ENCODE measurements at places on chromosomes 2 and 18.

- no peak for DNase-seq
Observed at GRCh38 chr2:24860631-24861030, 59.4 kb downstream of the ADCY3 start.

- DNase-seq, result no peak
Observed at GRCh38 chr2:152432765-152433164, 97.8 kb downstream of the FMNL2 start.

DNA sequence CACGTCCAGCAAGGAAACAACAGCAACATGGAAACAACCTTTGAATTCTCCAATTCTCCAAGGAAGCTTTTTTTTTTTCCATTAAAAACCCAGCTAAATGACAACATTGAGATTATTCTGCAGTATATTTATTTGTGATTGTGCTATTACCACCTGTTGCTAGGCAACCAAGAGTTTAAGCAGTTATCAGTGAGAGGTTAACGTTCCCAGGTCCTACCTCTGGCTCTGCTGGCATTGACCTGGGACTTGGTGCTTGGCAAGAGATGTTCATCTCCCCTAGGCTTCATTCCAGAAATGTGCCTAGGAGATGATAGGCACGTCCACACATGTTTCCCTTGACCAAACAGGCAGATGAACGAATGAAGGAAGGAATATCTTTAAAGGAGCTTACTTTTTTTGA, 157.0 kb downstream of the TDRD15 start:
- no peak for DNase-seq

DNA sequence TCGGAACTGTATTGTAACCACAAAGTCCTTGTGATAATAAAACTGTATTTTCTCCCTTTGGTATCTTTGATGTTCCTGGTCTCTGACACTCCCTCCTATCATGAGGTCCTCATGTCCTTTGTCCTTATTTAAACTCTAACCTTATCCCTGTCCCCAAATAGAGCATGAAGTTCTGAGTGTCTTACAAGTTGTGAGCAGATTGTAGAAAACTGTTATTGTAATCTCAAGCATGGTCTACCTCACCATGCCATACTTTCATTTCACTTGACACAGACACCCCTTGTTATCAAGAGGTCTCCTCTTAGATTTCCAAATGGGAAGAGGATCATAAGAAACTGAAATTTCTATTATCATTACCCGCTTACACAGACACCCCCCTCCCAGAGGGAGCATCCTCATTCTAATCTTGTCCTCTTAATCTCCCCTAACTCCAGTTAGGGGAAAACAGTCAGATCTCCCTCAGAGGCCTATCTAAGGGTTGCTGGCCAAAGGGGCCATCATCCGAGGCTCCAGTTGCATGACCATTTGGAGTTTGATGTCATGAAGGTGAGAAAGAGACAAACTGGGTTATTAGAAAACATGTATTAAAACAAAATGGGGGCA, 29.0 kb downstream of the MYO3B start:
- no peak for DNase-seq

DNA sequence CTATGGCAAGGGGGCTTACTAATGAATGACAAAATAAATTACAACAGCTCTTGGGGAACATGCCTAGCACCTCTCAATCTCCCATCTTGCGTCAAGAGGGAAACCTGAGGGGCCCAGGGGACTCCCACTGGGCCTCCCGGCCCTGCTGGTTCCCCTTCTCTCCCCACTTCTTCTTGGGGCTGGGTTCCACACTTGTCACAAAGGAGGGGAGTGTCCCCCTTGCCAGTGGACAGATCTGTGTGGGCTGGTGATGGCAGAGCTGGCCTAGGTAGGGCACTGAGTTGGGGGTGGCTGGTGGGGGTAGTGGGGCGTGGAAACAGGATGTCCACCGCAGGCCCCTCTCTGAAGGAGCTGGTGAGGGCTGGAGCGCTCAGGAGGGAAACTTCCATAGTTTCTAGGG, 184.0 kb upstream of the HAAO start:
- DNase-seq, result no peak

GRCh38 chr2:122543815-122544214, 788.4 kb downstream of the TSN start:
- no peak for DNase-seq

DNA sequence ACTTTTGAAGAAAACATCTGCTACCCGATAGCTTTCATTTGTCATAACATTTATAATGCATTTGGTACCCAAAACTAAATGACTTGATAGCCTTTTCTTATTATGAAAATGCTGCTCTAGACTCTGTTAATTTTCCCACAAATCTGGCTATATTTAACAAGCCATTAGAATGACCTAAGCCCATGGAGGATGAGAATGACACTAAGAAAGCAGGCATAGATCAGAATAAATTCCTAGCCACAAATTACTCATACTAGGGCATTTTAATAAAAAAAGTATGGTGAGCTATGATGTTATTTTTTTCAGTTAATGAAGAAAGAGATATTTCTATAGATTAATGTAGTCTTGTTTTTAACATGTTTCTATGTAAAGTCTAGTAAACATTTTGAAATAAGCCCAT, 1728.3 kb downstream of the SUCLG1 start:
- DNase-seq, result no peak

DNA sequence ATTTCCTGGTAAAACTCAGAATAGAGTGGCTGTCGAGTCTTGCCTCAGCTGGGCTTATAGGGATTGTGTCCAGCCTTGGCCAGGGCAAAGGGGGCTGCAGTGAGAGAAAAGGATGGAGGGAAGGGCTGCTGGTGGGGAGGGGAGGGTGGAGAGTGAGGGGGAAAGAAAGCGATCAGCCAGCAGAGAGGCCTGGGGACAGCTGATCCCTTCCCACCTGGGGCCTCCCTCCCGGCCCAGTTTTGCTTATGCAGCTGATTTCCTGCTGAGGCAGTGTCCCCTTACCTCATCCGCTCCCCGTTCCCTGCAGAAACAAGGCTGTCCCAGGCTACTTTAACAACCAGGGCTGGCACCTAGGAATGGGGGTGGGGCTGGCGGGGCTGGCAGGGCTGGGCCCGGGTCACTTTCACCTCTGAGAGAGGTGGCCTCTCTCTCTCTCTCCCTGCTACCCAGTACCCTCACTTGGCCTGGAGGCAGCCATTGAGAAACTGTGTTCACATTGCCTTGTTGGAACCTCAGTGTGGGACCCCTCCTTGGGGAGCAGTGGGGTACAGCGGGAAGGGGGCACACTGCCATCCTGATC, 12.2 kb upstream of the GMPPA start:
- no peak for DNase-seq

GRCh38 chr18:79322441-79322840, 73.3 kb upstream of the NFATC1 start:
- no peak for DNase-seq

- DNase-seq, result no peak
Observed at GRCh38 chr2:74001781-74002504, 17.2 kb downstream of the TET3 start.

DNA sequence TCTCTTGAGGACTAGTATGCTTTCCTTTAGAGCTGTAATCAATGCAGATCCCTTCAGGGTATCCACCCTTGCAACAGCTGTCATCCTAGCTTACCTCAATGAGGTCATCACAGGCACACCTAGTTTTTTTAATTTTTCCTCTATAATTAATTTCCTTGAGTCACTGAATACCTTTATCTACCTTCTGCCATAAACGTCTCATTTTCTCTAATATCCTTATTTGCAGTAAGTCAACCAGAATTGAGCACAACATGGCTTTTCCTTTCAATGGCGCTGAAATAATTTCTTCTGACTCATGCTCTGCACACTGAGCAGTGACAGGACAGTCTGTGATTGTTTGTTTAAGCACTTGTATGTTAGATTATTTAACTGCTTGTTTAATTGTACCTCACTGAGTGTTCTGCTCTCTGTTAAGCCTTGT, 49.4 kb downstream of the ETAA1 start:
- DNase-seq, result no peak

DNA sequence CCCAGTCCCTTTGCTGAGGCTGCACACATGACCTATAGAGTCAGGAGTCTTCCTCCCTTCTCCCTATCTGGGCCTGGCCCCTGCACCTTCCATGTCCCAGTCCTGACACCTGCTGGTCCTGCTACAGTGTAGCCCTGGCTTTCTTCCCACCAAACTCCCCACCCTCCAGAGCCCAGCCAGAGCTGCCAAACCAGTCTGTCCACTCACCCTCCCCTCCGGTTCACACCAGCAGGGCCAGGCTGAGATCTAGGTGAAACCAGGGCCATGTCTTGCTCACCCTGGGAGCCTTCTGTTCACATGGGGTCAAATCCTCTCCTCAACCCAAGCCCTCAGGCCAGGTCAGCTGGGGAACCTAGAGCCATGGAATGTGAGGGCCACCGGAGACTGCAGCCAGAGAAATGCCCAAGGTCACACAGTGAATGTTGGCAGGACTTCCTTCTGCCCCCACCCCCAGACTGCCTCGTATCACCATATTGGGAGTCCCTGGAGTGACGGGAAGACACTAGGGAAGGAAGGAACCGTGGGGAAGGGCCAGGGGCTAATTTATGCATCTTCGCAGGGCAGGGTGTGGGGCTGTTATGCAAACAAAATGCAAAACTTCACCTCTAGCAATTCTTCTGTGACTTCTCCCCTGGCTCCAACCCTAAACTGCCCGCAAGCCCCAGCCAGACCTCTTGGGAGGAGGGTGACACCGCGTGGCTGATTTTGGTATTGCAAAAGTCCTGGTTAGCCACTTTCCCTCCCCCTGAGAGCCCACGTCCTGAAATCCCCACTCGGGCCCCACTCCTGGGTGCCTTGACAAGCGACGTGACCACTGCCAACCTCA, 14.6 kb downstream of the TNS1 start:
- no peak for DNase-seq

- no peak for DNase-seq
Observed at GRCh38 chr18:53261241-53261640, 921.2 kb downstream of the DCC start.

- no peak for DNase-seq
Observed at GRCh38 chr2:65232636-65233035, 5.0 kb downstream of the ACTR2 start.

DNA sequence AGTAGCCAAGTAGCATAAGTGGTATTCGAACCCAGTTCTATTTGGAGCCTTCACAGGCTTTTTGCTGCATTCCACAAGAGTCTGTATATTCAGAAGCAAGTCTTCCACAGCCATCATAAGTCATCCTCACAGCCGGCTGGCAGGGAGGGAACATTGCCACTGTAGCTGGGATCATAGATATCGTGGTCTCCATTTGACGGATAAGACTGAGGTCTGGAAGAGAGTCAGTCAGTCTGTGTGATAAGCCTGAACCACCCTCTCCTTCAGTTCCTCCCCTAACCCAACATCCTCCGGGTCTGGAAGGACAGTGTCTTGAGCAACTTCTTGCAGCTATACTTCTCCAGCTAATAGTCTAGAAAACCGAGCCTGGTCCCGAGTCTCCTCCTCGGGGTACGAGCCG, 17.0 kb upstream of the C1QL2 start:
- DNase-seq, result no peak

GRCh38 chr2:128531856-128532255, 213.2 kb upstream of the HS6ST1 start:
- DNase-seq, result no peak

DNA sequence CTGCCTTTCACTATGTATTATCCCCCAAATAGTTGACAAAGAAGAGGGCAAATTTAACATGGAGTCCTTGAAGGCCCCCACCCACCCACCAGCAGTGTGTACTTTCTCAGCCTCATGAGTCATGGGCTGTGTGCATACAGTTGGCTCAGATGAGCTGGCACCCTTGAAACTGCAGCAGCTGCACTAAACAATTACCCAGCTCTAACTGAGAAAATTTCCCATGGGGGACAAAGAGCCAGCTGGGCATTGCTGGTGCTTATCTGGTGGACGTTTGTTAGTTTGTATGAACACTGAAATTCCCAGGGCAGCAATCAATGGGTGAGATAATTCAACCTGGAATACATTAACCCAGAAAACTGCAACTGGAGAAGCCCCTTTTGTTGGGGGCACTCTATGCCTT, 131.7 kb downstream of the GCA start:
- no peak for DNase-seq

GRCh38 chr2:19861813-19862212, 40.0 kb downstream of the TTC32 start:
- DNase-seq, result no peak

GRCh38 chr2:29724282-29724681, 197.1 kb downstream of the ALK start:
- no peak for DNase-seq

- DNase-seq, result no peak
Observed at GRCh38 chr2:110881908-110882307, 149.5 kb downstream of the ACOXL start.

GRCh38 chr2:4358837-4359236, 655.5 kb downstream of the DCDC2C start:
- DNase-seq, result no peak

- peak; percentile 38 for DNase-seq
Observed at GRCh38 chr2:12819103-12819475, 102.4 kb downstream of the TRIB2 start.

DNA sequence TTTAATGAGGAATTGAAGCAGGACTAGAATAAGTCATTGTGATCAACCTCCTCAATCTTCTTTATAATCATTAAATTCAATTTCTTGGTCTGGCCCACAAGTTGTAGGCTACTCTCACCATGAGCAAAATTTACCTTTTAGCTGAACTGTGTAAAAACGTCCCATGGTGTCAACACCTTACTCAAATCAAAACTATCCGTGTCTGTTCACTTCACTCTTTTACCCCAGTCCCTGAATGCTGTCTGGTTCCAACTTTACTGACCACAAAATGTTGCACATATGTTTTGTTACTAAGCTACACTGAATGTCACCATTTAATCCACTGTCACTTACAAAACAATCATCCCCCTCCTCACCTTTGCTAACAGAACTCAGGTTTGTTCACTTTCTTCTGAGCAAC, 951.6 kb upstream of the SLC39A10 start:
- no peak for DNase-seq

DNA sequence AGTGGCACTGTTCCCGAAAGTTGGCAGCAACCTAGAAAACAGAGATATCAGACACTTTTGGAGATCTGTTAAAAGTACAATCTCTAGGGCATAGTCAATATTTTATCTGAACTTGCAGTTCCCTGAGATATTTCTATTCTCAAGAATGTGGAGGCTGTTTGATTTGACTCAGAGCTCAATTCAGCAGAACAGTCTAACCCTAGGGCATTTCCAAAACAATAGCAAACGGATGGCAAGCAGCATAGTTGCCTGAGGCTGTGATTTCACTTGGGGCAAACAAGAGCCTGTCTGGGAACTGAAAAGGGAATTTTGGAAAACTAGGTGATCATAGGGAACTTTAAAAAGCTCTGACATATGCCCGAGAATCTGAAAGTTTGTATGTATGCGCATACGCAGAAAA, 772.8 kb upstream of the LRRTM1 start:
- DNase-seq, result no peak

GRCh38 chr18:45068400-45069094, 387.9 kb downstream of the SETBP1 start:
- no peak for DNase-seq

- DNase-seq, result no peak
Observed at GRCh38 chr2:235924675-235925063, 243.5 kb downstream of the GBX2 start.

- no peak for DNase-seq
Observed at GRCh38 chr2:45725731-45726130, 74.3 kb downstream of the PRKCE start.

GRCh38 chr2:152198499-152198898, 22.9 kb upstream of the STAM2 start:
- no peak for DNase-seq
